Myocyte (in vitro differentiated cells): ENCODE measurements at places on chromosomes 11 and 22. TPM values are rescaled to one million over a fixed set of nuclear protein-coding genes. Genes with fewer than 3 reads are reported as not detected.

Gene TPBGL
- not detected in 2 replicates for total RNA-seq

Gene PLEKHA7
- total RNA-seq, result 0.78 TPM in 2 replicates

Gene OR2AT4
- not detected in 2 replicates for total RNA-seq

Gene STX5
- total RNA-seq, result 25.1 and 27.4 TPM in 2 replicates

Gene LMNTD2
- total RNA-seq, result 0.31 and 0.78 TPM in 2 replicates

Gene ZP1
- total RNA-seq, result not detected in 2 replicates

Gene CFAP68
- total RNA-seq, result 25.7 and 33.1 TPM in 2 replicates

Gene P4HA3
- 0.42 TPM in 1 of 2 replicates, not detected in the other for total RNA-seq

Gene DTX4
- total RNA-seq, result 7.9 and 8.2 TPM in 2 replicates

Gene PANX3
- not detected in 2 replicates for total RNA-seq

Gene HBB
- total RNA-seq, result not detected in 2 replicates

Gene SLC22A25
- not detected in 2 replicates for total RNA-seq

Gene TUB
- 15.5 and 29.3 TPM in 2 replicates for total RNA-seq

Gene CAVIN3
- total RNA-seq, result 124 and 168 TPM in 2 replicates

Gene PKP3
- 1.4 and 8.9 TPM in 2 replicates for total RNA-seq

Gene RAC2
- not detected in 2 replicates for total RNA-seq

Gene CBLIF
- total RNA-seq, result not detected in 2 replicates

Gene C22orf42
- not detected in 2 replicates for total RNA-seq

Gene ALG9
- 27.8 and 33.0 TPM in 2 replicates for total RNA-seq

Gene GTPBP1
- 31.4 and 36.9 TPM in 2 replicates for total RNA-seq

Gene MMP11
- 51.5 and 67.7 TPM in 2 replicates for total RNA-seq

Gene CNTF
- total RNA-seq, result 1.7 and 3.0 TPM in 2 replicates

Gene MS4A3
- total RNA-seq, result not detected in 2 replicates

Gene ENTHD1
- not detected in 2 replicates for total RNA-seq
